Suppressor macrophage (primary cell): ENCODE measurements at places on chromosomes 16 and 17.

- DNase-seq = no peak
Measured at GRCh38 chr16:72805486-72805885, 242.4 kb downstream of the ZFHX3 start.

GRCh38 chr17:48754500-48755261 is 26.1 kb upstream of the HOXB13 start:
- DNase-seq = no peak

DNA sequence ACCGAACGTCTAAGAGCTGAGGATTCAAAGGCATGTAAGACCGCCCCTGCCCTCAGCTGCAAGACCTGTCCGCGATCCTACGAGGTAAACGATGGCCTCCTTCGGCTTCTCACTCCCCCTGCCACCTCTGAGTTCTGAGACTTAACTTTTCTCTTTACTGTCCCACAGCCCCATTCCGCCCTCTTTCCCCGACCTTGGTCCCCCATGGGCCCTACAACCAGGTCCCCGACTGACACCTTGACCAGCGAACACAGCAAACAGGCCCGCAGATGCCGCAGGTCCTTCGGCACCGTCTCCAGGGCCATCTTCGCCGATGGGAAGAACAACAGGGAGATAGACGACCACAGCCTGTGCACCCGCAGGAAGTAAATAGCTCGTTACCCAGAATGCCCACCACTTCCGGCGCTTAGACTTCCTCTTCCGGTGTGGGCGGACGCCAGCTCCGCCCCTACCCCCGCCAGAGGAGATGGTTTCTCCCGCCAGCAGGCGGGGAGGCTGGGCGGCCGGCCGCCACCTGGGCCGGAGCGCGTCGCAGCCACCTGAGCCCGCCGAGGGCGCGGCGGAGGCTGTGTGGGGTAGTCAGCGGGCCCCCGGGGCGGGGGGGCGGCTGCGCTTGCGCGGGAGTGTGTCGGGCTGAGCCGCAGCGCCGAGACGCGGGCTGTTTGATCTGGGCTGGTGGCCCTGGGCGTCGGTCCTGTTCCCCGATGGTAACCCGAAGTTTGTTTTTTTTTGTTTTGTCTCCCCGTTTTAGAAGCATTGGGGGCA is at the start of gene SUPT4H1:
Gene SUPT4H1 (minus strand): TSS at position 371 of the 765 bp plus-strand sequence. CDS start 66 bp downstream, at position 305.
- peak; percentile 97 for DNase-seq

- DNase-seq = no peak
Measured at GRCh38 chr16:56989988-56990387, 631 bp downstream of the NLRC5 start.

DNA sequence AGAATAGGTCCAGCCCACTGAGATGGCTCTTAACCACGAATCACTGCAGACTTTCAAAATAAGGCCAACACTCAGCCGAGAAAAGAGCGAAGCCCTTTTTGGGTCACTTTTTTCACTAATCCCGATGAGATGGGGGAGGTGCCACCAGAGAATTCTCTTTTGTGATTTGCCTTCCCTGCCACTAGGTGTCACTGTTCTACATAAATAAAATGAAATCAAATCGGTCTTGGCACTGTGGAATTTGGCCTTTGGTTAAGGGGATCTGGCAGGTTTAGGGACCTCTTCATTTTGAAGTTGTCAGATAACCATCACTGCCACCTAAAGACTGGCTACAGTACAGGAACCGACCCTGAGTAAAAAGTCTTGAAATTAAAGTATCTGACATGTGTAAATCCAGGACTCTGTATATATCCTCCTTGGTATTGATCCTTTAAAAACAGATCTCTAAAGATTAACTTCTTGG is 147.0 kb downstream of the HS3ST4 start:
- DNase-seq = peak; percentile 63

- no peak for DNase-seq
Measured at GRCh38 chr16:23857881-23858269, 22.1 kb downstream of the PRKCB start.

- no peak for DNase-seq
Measured at GRCh38 chr17:2094891-2095535, 40.1 kb downstream of the HIC1 start.

- peak; percentile 64 for DNase-seq
Measured at GRCh38 chr16:50747207-50747956, 5.5 kb downstream of the CYLD start.

- no peak for DNase-seq
Measured at GRCh38 chr17:37787055-37787757, 42.3 kb upstream of the HNF1B start.

- DNase-seq = no peak
Measured at GRCh38 chr16:75345711-75346110, 87.6 kb downstream of the CFDP1 start.

DNA sequence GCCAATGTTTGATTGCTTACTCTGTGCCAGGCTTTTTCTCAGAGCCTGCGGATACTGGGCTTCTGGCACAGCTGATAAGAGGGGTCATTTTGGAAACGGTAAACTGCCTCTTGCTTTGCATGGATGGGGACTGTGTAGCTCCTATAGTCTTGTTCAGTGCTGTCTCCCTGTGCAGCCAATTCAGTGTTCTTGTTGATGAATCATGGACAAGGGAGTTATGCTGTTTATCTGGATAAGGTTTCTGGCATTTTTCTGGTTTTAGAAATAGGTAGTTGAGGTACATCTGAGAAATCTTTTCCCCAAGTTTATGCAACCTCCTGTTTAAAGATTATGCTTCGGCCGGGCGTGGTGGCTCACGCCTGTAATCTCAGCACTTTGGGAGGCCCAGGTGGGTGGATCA is 16.7 kb upstream of the TANGO6 start:
- no peak for DNase-seq

DNA sequence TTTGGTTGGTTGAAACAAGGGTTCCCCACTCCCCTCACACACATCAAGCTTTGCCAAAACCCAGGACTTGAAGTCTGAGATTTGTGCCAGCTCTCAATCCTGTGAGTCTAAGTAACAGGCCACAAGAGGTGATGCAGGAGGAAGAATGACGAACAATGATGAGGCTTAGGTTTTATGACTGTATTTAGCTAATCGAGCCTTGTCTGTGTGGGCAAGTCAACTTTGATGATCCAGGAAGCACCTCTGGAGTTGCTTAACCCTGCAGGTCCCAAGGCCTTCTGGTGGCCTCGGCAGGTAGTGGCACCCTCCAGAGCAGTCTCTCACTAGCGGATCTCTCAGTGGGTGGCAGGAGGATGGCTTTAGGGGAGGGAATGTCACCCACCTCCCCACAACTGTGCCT is 28.7 kb downstream of the CDK5RAP3 start:
- peak; percentile 34 for DNase-seq

DNA sequence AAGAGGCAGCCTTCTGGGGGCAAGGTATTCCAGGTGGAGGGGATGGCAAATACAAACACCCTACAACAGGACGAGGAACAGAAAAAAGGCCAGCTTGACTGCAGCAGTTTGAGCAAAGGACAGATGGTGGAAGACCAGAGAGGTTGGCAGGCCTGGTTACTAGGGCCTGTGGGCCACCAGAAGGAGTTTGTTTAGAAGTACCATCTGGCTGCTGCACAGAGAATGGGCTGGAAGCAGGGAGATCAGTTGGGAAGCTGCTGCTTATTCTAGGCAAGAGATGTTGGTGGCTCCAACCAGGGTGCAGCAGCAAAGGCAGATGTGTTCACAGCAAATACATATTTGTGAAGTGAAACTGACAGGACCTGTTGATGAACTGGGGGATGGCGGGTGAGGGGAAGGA is 2.9 kb upstream of the YPEL2 start:
- DNase-seq = no peak

DNA sequence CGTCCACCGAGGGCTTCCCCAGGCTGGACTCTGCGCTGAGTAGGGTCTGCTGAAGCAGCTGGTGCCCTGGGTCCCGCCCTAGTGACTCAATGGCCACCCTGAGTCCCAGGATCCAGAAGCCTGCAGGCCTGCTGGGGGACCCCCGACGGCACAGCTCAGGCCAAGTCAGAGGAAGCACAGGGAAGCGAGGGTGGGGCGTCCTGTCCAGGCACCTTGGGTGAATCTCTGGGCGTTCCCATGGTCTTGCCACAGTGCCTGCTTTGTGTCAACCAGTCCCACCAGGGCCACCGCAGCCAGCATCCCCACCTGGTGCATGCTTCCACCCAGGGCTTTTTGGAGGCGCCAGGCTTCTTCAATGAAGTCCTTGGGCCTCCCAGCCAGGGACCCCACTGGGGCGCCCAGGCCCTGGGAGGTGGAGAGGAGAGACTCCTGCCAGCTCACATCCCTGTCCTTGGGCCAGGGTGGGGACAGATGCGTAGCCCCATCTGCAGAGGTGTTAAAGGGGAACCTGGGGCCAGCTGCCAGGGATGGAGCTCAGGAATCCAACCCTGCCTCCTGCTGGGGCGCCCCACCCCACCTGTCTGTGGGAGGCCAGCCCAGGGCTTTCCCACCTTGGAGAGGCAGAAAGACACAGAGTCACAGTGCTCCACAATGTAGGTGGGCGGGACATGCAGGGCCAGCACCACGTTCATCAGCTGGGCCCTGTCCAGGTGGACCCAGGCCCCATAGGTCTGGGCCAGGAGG is 17.8 kb downstream of the TMEM235 start:
- DNase-seq = no peak

- peak; percentile 68 for DNase-seq
Measured at GRCh38 chr17:15364615-15365014, 23.2 kb upstream of the TEKT3 start.

GRCh38 chr17:38743556-38744171 is 4.5 kb downstream of the PCGF2 start:
- no peak for DNase-seq

- DNase-seq = peak; percentile 86
Measured at GRCh38 chr16:637081-638018, 1.2 kb upstream of the METTL26 start.

DNA sequence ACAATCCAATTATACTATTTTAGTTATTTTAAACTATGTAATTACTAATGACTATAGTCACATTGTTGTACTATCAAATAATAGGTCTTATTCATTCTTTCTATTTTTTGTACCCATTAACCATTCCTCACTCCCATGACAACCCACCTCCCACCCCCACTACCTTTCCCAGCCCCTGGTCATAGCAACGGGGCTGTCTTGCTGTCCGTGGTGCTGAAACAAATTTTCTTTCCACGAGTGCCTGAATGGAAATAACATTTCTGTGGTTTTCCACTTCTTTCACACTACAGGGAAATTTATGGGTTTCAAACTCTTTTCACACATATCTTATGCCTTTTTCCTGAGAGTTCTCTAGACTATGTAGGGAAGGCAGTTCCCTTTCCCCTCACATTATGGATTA is 326.6 kb downstream of the PHKB start:
- DNase-seq = no peak

GRCh38 chr17:46191322-46192188 is 1.7 kb downstream of the KANSL1 start:
- peak; percentile 56 for DNase-seq

- no peak for DNase-seq
Measured at GRCh38 chr16:55248494-55248893, 75.5 kb upstream of the IRX6 start.

DNA sequence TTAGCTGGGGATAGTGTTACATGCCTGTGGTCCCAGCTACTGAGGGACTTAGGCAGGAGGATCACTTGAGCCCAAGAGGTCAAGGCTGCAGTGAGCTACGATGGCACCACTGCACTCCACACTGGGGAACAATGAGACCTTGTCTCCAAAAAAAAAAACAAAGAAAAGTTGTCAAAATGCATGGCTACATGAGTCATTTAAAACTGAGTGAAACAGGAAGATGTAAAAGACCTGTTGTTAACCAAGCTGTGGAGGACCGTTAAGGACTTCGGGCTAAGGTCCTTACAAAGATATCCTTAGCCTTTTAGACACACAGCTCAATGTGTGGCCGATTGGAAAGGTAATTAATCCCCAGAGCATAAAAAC is 25.1 kb downstream of the ZP2 start:
- no peak for DNase-seq

- DNase-seq = no peak
Measured at GRCh38 chr17:17231621-17232302, 5.2 kb downstream of the FLCN start.

- no peak for DNase-seq
Measured at GRCh38 chr16:86374603-86375130, 135.7 kb upstream of the FOXF1 start.

- DNase-seq = no peak
Measured at GRCh38 chr17:62720126-62720850, 87.8 kb downstream of the MARCHF10 start.

GRCh38 chr16:11114366-11115164 is 141.4 kb downstream of the SOCS1 start:
- peak; percentile 23 for DNase-seq

- DNase-seq = no peak
Measured at GRCh38 chr17:44049294-44050060, 17.0 kb downstream of the LSM12 start.

DNA sequence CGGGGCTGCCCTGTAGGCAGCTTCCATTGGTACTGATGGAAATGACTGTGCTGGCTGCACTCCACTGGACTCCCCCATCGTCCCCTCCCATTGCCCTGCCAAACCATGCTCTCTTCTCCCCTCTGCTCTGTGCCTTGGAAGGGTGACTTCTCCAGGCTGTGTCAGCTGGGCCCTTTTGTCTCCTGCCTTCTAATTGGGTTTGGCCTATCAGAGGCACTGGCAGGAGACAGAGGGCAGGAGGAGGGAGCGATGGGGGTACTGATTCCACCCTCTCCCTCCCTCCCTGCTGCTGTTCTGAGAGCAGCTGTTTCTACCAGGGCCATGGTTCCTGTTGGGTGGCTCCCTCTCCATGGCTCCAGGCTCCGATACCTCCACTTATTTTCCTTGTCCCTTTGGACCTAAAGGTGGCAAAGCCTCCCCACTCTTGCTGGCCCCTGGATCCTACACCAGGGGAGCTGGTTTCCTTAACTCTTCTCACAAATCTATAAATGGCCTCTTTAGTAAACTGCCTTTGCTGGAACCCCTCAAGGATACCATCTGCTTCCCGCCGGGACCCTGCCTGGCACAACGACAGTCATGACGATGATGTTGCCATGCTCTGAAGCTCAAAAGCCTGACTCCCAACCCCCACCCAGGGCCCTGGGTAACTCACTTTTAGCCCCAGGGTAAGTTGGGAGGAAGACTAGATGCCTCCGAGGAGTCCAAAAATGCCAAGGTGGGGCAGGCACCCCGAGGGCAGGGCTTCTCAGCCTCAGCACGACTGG is 123.8 kb upstream of the RPL38 start:
- no peak for DNase-seq

- peak; percentile 77 for DNase-seq
Measured at GRCh38 chr16:8583732-8584131, 6.6 kb downstream of the TMEM114 start.

DNA sequence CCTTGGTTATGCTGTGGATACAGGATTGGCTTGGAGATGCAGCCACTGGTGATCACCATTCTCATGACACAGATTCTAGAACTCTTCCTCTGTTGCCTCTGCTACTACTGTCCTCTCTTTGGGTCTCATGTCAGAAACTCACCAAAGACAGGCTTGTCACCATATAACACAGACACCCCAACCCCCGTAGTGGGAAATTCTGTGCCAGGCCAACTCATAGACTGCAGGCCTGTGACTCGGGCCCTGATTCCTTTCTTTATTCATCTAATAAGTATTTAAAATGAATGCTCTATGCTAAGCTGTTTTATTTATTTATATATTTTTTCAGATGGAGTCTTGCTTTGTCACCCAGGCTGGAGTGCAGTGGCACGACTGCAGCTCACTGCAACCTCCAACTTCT is 9.5 kb downstream of the CYB5D2 start:
- no peak for DNase-seq
